ENCODE measurements at places on chromosomes 6 and 20. TPM values are rescaled to one million over a fixed set of nuclear protein-coding genes. Genes with fewer than 3 reads are reported as not detected.
A peak's percentile ranks its signal among the peaks of the same experiment; 100 is the strongest.

- H3K4me1 ChIP-seq = no peaks in the 10 kb centered on the region
- no peaks in the 10 kb centered on the region for H3K36me3 ChIP-seq
- no peak overlapping the region for H3K4me3 ChIP-seq
Observed at GRCh38 chr6:121510568-121511177, 75.2 kb downstream of the GJA1 start.

DNA sequence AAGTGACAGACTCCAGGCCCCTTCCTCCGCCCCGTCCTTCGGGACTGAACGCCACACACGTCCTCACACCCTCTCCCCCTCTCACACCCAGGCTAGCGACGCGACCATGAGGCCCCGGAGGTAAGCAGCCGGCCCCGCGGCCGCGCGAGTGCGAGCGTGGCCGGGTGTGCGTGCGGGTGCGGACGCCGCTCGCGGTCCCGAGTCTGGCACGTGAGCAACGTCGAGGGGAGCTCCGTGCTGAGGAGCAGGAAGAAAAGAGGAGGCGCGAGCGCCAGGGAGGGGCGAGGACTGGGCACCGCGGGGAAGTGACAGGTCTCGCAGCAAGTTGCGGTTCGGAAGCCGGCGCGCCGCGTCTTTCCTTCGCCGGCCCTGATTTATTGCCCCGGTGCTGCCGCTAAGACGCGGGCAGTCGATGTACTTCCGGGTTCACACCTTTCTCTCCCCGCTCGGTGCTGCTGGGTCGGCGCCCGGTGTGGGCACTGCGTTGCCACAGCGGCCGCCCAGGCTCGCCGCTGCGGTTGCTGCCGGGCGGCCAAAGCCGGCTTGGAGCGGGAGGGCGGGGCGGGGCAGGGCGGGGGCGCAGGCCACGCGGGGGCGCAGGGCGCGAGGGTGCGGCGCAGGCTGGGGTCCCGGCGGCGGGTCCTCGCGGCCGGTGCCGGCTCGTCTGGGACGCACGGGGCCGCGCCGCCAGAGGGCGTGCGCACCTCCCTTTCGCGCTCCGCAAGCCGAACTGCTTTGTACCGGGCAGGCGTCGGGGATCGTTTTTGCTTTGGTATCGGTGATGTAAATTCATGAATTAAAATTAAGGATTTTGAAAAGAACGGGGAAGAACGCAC lies 15.8 kb upstream of the LIN28B start:
- no peak overlapping the region for H3K27ac ChIP-seq
- H3K4me1 ChIP-seq = no peaks in the 10 kb centered on the region
- H3K36me3 ChIP-seq = no peaks in the 10 kb centered on the region
- peaks cover 25% of the 10 kb centered on the region for H3K27me3 ChIP-seq
- DNase-seq = peak; percentile 3

DNA sequence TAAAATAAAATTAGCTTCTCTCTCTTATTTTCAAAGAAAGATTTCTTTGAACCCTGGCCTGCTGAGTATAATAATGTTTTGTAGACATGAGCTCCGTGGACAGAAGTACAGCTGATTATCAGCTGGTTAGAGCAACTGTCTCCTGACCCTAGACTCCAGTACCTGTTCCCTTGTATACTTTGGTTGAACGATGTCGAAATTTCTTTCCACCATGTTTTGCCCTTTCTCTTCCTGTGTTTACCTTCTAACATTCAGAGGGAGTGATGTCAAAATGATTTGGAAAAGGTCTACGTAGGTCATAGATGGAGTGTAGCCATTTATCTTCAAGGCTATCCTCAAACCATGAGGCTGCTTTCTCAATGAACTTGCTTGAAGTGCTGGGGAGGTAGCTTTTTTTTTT lies 16.8 kb upstream of the ADTRP start:
- no peaks in the 10 kb centered on the region for H3K27me3 ChIP-seq
- no peaks in the 10 kb centered on the region for H3K4me1 ChIP-seq
- H3K4me3 ChIP-seq = no peak overlapping the region
- DNase-seq = no peak
- no peak overlapping the region for H3K27ac ChIP-seq

- peak overlapping the region; percentile 51 for H3K27ac ChIP-seq
- H3K4me1 ChIP-seq = no peaks in the 10 kb centered on the region
- no peaks in the 10 kb centered on the region for H3K27me3 ChIP-seq
- H3K36me3 ChIP-seq = peaks cover 17% of the 10 kb centered on the region
- no peak overlapping the region for H3K4me3 ChIP-seq
- DNase-seq = no peak
Observed at GRCh38 chr20:33373735-33374605, 27.3 kb downstream of the CDK5RAP1 start.

GRCh38 chr20:23303325-23304102 lies 47.1 kb upstream of the NXT1 start:
- no peak overlapping the region for H3K4me3 ChIP-seq
- no peak for DNase-seq
- no peaks in the 10 kb centered on the region for H3K36me3 ChIP-seq
- no peaks in the 10 kb centered on the region for H3K27me3 ChIP-seq

The B4GALT5 gene
- 0.74 TPM for polyA plus RNA-seq

The MACROD2 gene
- 44.9 TPM for polyA plus RNA-seq

Measured in naive B cell (primary cell).